Cardiac septum (tissue), 1 donor: ENCODE measurements at places on chromosomes 5 and 9. TPM values are rescaled to one million over a fixed set of nuclear protein-coding genes. Genes with fewer than 3 reads are reported as not detected.

DNA sequence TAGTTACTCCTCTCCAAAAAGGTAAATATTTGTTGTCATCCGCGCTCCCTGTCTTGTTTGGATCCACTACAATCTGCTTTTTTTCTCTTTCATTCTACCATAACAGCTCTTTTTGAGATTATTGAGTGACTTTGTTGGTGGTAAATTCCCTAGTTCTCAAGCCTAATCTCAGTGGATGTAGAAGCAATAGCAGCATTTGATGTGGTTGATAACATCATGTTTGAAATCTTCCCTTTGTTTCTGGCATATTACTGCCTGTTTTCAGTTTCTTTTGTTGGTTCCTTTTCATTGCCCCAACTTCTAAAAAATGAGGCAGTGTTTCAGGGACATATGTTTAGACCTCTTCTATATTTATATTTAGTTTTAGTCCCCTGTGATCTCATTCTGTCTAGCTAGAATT lies 8.9 kb downstream of the CDC42SE2 start:
- no peak for DNase-seq

DNA sequence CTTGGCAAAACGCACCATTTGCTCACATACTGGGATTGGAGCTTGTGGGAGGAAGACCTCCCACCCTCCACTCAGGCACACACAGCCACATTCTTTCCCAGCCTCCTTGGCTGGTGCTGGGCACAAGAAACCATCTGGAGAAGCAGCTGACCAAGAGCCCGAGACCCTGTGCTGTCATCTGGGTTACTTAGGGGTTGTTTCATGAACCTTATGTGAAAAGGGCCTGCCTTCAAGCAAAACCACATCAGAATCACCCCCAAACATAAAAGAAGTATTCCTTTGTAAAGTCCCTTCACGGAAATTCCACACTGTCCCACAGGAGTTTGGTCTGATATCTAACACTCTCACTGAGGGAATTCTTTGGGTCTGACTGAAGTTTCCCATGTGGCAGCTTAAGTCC lies 172.1 kb downstream of the NR3C1 start:
- DNase-seq = no peak

GRCh38 chr5:66041627-66042026 lies 102.5 kb upstream of the SREK1 start:
- no peak for DNase-seq

DNA sequence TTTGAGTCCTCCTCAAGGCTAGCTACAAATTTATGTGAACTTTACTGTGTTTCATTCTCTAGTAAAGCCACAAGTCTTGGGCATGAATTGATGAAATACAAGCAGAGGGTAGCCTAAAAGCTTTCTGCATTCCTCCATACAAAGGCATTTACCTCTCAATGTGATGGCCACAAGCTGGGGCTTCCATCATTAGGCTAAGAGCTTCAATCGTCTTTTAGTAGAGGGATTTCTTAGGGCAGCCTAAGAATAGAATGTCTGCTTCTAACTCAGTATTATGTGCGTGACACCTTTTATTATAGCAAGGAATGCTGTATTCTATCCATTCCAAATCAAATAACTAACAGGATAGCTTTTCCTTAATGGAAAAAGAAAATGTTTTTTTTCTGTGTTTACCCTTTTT lies 3.7 kb downstream of the PLAC8L1 start:
- DNase-seq = no peak

GRCh38 chr5:27217155-27217956 lies 179.0 kb upstream of the CDH9 start:
- DNase-seq = no peak

GRCh38 chr9:136687721-136688223 lies 515 bp upstream of the AGPAT2 start:
- DNase-seq = no peak

INSYN2B gene
- total RNA-seq = not detected

FSTL4 gene
- not detected for total RNA-seq
